Gastroesophageal sphincter (tissue), 4 donors: ENCODE measurements at places on chromosomes 3 and 15. TPM values are rescaled to one million over a fixed set of nuclear protein-coding genes. Genes with fewer than 3 reads are reported as not detected.

Gene SLC6A11
- total RNA-seq, result 0.05 TPM

DNA sequence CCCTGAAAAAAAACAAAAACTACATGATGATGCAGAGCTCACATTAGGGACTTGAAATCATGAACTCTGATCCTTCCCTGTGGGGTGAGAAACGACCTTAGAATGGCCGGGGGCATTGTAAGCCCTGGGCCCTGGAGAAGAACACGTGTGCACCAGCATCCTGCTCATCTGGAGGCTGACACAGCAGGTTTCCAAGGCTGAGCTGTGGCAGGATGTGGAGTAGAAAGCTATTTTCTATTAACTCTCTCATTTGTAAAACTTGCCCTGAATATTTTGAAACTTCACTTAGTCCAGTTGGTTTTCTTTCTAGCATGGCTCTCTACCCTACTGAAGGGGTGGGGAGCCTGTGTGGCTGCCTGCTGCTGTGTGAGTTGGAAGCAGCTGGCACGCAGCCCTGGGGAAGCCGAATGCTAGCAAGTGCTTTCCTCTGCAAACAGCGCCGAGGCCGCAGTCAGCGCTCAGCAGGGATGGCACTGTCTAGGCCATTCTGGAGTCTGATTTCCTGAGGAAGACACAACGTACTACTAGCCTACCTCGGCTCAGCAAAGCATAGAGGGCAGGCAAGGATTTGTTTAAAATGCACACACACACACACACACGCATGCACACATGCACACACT is 58.0 kb downstream of the GABRG3 start:
- no peak for ATAC-seq

- no peak for ATAC-seq
Observed at GRCh38 chr15:40787344-40787841, 17.6 kb downstream of the C15orf62 start.

GRCh38 chr15:48541341-48542278 is 103.9 kb downstream of the FBN1 start:
- peak; percentile 69 for ATAC-seq

GRCh38 chr3:82055792-82056191 is 294.3 kb upstream of the GBE1 start:
- no peak for ATAC-seq

- ATAC-seq, result no peak
Observed at GRCh38 chr15:78207110-78207458, 27.3 kb downstream of the ACSBG1 start.

DNA sequence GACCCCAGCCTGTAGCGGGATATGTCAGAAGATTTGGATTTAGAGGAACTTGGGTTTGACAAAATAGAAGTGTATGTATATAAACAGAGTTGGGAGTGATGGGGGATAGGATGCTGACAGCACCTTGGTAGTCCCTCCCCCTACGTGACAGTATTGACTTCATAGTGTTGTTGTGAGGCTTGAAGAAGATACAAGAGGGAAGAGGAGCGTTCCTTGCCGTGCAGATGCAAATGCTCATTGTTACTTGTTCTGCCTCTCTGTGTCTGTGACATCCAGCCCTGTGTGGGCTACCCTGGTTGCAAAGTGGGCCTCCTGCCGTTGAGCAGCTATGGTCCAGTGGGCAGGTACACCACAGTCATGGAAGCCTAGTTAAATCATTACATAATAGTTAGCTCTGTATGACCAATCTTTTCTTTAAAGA is 45.0 kb downstream of the SMAD3 start:
- ATAC-seq, result no peak

- ATAC-seq, result no peak
Observed at GRCh38 chr15:65339920-65340319, 35.4 kb downstream of the RNU5B-1 start.

GRCh38 chr15:99158626-99159412 is 53.9 kb downstream of the SYNM start:
- no peak for ATAC-seq

DNA sequence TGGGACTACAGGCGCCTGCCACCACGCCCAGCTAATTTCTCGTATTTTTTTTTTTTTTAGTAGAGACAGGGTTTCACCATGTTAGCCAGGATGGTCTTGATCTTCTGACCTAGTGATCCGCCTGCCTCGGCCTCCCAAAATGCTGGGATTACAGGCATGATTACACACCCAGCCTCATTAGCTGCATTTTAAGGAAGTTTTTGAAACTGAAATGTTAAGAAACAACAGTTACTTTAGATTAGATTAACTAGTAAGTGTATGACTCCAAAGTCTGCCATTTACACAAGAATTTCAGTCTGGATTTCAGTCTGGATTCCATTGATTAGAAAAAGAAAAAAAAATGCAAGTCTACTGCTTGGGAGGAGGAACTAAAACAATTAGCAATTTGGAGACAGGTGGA is 24.5 kb upstream of the VPS39 start:
- no peak for ATAC-seq

GRCh38 chr3:127428344-127428997 is 140.6 kb upstream of the PRR20G start:
- ATAC-seq, result no peak

DNA sequence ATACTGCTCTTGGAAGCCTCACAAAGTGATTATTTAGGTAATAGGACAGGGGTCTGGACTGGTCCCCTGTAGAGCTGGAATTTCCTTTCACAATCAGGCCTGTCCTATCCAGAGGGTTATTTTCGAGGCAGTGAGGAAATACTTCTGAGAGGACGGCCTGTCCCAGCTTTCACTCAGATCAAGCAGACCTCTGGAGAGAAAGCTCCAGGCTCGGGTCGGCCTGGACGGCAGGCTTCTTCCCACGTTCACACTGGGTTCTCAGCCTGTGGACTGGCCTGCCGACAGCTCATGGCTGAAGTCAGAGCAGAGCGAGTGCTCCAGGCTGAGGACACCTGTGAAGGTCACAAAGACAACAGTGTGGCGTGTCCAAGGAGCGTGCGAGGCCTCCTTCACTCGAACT is 405.3 kb downstream of the VPS13C start:
- peak; percentile 50 for ATAC-seq
